Stimulated activated CD8-positive, alpha-beta memory T cell treated with anti-CD3 and anti-CD28 coated beads, Interleukin-7, amount 100 ng/mL, for 1 hour (primary cell): ENCODE measurements at places on chromosomes 11 and 22.

DNA sequence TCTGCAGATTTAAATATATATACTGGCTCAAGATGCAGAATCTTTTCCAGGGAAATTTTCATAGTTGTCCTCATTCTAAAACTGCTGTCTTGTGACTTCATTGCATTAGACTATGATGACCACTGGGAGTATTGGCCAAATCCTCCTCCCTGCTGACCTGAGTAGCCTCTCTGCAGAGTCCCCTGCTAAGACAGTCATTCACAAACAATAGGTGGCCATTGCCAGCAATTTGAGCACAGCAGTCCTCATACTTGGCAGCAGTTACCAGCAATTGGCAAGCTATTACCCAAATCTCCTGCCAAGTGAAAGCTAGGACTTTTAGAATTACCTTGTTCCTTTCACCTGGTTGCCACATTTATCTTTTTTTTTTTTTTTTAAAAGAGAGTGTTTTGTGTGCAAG, 325.8 kb downstream of the FAT3 start:
- DNase-seq = no peak

- no peak for DNase-seq
Observed at GRCh38 chr11:614623-615503, 887 bp downstream of the IRF7 start.

GRCh38 chr11:50098186-50098725, 65.6 kb downstream of the OR4C45 start:
- no peak for DNase-seq

DNA sequence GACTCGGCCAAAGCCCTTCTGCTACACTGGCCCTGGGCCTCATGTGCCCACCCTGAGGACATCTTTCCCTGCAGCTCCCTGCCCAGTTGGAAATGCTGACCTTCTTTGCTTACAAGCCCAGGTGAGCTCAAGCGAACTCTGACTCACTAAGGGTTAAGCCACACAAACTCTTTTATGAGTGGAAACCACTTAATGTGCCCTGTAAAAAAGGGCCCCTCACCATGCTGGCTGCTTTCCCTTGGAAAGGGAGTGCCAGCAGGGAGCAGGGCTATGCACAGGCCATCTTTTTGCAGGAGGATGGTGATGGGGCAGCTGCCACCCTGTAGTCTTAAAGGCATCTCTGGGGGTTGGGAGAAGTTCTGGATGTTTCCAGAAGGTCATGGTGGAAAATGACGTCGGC, 18.7 kb downstream of the EHF start:
- DNase-seq = no peak

- DNase-seq = no peak
Observed at GRCh38 chr11:41786087-41786486, 326.6 kb upstream of the LRRC4C start.

DNA sequence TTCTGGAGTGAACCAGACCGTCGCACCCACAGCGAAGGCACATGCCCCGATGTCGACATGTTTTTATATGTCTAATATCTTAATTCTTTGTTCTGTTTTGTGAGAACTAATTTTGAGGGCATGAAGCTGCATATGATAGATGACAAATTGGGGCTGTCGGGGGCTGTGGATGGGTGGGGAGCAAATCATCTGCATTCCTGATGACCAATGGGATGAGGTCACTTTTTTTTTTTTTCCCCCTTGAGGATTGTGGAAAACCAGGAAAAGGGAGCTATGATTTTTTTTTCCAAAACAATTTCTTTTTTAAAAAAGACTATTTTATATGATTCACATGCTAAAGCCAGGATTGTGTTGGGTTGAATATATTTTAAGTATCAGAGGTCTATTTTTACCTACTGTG, 49.2 kb upstream of the OR4B1 start:
- no peak for DNase-seq

DNA sequence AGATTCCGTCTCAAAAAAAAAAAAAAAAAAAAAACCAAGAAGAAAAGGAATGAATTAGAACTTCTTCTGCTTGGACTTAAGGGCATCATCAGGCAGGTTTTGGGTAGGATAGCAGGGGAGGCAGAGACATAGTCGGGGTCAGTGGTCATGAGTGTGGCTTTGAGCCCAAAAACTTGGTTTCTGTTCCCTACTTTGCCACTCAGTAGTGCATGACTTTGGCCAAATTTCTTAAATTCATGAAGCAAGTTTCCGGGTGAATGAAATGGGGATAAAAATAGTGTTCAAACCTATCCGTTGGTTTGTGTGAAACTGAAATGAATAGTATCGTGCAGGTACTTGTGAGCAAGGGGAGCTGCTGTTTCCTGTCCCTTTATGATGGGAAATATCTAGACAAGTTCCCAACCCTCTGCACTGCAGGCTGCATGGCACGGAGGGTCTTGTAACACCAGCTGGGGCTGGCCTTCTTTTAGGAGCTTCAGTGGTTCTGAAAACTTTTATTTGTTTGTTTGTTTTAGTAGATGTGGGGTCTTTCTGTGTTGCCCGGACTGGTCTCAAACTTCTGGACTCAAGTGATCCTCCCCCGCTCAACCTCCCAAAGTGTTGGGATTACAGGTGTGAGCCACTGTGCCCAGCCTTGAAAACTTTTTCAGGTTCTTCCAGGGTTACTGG, 18.4 kb downstream of the NEAT1 start:
- no peak for DNase-seq

DNA sequence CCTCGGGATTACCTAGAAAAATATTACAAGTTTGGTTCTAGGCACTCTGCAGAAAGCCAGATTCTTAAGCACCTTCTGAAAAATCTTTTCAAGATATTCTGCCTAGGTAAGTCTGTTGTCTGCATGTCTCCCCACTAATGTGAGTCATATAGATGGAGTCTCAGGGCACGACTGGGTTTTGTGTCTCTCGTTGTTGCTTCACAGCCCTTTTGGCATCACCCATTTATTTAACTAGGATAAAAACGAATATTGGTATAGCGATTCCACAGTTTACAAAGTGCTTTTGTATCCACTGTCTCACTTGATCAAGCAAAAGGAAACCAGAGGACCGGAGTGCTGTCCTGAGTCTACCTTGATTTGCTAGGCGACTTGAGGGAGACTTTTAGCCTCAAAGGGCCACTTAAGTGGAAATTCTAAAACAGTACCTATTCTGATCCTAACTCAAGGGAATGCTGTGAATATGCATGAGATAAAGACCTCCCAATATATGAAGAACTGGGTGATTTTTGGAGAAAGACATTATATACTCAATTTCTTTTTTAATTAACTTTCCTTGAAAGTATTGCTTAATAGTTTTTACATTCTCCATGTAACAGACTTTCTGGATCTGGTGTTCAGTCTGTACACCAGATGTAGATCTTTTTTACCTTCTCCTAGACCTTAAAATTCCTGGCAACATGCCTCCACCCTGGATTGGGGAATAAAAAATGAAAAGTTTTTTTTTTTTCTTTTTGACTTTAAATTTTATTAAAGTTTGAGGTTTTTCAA, 590 bp downstream of the NNMT start:
- no peak for DNase-seq

DNA sequence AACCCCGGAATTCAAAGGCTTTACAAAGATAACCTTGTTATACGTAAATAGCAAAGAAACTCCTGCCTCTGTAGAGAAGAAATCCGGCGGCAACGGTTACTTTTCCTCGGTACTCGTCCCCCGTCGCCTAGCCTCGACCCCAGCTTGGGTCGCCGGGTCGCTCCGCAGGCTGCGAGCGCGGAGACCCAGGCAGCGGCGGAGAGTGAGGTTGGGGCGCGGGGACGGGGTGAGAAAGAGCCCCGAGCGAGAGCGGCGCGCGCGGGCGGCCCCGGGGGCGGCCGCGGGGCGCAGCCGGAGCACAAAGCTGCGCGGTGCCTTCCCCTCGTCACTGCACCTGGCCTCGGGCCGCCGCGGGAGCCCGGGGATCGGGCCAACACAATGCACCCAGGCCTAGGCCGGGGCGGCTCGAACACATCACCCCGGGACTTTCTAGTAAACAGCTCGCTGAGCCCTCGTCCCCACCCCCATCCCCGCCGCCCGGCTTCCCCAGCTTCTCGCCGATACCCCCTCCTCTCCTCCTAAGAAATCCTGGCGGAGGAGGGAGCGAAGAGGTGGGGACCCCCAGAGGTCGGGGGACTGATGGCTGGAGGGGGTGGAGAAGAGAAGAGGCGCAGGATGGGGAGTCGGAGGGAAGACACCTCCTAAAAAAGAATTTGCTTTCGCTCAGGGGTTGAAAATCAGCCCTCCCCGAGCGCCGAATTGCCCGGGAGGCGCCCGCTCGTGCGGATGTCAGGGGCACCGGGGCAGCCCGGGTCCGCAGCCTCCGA, 845 bp downstream of the MPPED2 start:
- no peak for DNase-seq

DNA sequence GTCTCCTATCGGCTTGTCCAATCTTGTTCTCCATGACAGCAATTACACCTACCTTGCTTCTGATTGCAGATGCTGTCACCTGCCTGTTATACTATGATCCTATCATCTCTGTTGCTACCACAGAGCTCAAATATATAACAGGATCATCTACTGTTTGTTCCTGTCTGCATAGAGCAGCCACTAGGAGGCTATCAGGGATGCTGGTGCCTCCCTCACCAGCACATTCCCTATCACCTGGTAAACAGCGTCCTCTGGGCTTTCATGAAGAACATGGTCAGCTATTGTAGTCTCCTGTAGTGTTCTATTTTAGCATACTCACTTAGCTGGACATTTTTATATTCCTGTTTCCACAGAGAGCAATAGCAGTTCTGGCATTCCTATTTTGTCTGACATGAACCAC, 87.8 kb upstream of the FAT3 start:
- no peak for DNase-seq

GRCh38 chr11:128297091-128297651, 290.2 kb downstream of the ETS1 start:
- DNase-seq = no peak

DNA sequence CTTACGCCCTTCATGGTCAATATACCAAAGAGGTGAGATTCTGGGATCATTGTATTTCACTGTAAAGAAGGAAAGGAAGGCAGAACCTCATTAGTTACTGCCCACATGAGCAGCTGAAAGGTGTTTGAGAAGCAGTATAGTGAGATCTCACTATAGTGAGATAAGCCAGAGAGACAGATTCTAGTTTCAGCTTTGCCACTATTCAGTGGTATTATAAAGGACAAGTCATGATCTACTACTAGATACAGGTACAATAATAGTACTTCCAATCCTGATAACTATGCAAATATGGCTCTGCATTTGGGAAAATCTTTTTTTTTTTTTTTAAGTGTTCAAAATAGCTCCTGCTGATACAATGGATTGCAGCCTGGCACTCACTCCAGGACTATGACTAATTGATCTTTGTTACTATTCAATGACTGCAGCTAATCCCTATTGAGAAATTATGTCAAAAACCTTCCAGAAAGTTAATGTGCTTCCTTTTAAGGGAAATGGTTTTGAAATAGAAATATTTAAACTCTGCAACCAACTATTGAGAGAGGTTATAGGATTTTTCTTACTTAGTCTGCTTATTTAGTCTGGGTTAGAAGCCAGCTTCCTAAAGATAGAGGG, 8.3 kb upstream of the DLAT start:
- no peak for DNase-seq

- DNase-seq = no peak
Observed at GRCh38 chr11:59900366-59901126, 22.0 kb downstream of the OOSP3 start.

- DNase-seq = no peak
Observed at GRCh38 chr22:18997925-18998315, 61.8 kb upstream of the PRODH start.

- no peak for DNase-seq
Observed at GRCh38 chr22:30665266-30665665, 2.4 kb downstream of the DUSP18 start.

GRCh38 chr11:12164061-12165014, 53.9 kb downstream of the MICAL2 start:
- DNase-seq = no peak

GRCh38 chr11:133305208-133305956, 226.9 kb downstream of the OPCML start:
- DNase-seq = no peak

- DNase-seq = no peak
Observed at GRCh38 chr11:12694183-12694531, 19.9 kb downstream of the TEAD1 start.

DNA sequence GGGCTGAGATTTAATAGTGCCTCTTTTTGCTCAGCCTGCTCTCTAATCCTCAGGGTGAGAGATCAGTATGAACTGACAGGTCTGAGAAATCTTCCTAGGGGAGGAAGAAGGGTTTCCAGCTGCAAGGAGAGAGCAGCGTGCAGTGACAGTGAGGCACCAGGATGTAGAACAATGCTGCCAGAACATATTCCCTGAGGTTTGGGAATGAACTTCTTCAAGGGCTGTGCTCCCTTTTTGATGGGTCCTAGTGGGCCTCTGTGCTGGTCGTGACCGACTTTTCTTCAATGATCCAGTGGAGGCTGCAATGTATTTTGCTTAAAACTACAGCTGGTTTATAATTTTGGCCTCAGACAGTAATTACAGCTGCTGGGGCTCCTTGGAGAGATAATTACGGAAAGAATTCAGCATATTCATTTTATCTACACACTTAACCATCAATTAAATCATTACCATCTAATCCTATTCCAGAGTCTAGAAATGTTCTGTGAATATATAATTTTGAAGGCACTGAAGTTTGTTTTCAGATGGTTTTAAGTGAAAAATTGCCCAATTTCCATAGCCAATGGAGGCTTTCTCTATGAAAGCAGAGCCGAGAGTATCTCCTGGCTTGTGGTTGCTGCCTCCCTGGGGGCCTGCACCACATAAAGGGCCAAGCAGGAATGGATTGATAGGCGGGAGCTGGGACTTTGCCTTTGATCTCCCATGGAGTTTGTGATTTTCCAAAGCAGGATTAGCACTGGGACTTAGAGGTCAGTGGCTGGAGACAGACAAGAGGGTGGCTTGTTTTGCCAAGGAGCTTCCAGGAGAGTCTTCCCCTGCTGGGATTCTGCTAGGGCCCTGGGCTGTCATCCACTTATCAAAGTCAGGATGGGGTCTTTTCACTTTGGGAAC, 41.0 kb upstream of the OLFML1 start:
- DNase-seq = no peak

DNA sequence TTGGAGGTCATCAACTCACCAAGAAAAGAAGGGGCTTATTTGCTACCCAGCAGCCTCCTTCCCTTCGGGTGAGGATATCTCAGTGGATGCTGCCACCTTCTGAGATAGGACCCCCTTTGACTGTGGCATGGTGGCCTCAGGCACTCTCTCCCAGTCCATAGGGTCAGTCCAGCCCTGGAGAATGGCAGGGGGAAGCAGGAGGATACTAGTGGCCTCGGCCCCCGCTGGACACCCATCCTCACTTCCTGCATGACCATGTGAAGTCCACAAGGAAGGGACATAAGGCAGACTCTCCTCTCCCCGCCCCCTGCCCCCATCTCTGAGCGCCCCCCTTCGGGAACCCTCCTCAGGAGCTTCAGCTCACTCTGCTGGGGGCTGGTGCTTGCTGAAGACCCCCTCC, 24.4 kb downstream of the TPBGL start:
- no peak for DNase-seq
